Skeletal muscle cell (primary cell): ENCODE measurements at places on chromosomes 12 and 14.

DNA sequence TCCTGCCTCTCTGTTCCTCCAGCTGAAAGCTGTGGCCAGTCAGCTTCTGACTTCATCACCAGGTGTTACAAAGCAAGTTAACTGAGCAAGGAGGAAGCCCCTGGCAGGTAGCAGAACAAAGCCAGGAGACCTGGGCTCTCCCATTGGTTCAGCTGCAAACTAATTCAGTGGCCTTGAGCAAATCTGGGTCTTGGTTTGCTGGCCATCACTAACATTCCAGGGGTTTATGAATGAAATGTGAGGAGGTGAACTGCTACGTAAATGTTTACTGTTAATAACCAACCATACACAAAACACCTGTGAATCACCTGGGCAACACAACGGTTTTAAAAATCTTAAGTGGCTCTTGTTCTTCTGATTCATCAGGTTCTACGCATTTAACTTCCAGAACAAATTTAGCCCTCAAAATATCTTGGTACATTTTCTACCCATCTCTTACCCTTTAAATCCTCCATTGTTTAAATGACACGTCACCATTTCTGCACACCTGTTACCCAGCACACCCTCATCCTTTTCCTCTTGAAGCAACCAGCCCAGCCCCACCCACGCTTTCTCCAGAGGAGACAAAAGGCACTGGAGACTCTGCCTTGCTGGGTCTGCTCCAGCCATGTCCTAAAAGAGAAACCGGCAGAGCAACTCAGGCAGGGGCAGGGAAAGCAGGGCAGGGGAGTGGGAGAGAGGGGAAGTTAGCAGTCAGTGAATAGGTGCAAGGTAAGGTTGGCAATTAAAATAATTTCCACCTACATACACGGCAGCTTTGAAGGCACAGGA lies 49.3 kb upstream of the TSPAN11 start:
- no peak for DNase-seq

- no peak for DNase-seq
Observed at GRCh38 chr12:125272383-125272933, 207.2 kb downstream of the AACS start.

- DNase-seq = no peak
Observed at GRCh38 chr14:96881713-96882112, 84.5 kb downstream of the VRK1 start.

DNA sequence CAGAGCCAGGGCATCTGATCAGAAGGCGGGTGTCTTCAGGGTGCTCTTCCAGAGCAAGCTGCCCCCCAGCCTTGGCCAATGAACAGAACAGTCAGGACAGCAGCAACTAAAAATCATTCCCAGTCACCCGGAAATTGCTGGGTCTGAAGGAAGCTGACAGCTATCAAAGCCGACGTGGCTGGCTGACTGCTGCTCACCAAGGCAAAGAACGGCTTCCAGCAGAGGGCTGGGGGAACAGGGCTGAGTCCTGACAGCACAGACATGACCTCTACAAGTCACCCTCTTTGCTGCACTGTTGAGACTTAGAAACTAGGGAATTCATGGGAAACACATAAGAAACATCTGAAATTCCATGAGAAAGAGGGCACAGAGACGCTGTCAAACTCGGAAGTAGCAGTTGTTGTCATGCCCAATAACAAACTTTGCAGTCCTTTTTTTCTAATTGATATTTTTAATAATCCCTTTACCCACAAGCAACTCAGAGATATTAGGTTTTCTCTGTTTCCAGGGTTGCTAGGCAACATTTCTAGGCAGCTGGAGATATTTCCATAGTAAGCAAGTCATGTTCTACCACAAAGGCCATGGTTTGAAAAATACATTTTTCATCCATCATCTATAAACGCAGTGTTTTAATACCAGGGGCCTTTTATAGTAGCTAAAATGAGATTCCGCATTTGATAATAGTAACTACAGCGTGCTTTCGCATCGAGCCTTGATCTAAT lies 365.2 kb downstream of the SEC23A start:
- no peak for DNase-seq

GRCh38 chr12:88145567-88146505 lies 3.7 kb downstream of the TMTC3 start:
- DNase-seq = no peak

GRCh38 chr14:26598672-26599131 lies 869 bp upstream of the NOVA1 start:
- no peak for DNase-seq

GRCh38 chr12:89213139-89213538 lies 139.2 kb downstream of the DUSP6 start:
- DNase-seq = no peak

GRCh38 chr14:68784226-68784910 lies 8.5 kb downstream of the ZFP36L1 start:
- DNase-seq = no peak

DNA sequence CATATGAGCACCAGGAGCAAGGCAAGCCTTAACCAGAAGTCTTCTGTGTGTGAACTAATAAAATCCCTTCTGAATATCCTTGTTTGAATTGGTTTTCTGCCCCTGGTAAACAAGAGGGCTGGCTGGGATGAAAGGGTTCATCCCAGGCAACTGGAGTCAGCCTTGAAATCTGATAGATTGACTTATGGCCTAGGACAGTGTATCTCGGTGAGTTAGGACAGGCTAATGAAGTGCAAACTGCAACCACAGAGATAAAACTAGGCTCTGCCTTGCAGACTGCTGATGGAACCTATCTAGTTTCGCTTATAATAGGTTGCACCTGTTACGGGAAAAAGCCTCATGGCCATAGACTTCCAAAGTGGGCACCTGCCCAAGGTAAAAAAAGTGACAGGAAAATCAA lies 451.9 kb upstream of the NOVA1 start:
- no peak for DNase-seq

GRCh38 chr12:132453361-132454192 lies 36.4 kb upstream of the FBRSL1 start:
- DNase-seq = no peak

- no peak for DNase-seq
Observed at GRCh38 chr12:46660276-46660675, 165.5 kb downstream of the SLC38A4 start.

DNA sequence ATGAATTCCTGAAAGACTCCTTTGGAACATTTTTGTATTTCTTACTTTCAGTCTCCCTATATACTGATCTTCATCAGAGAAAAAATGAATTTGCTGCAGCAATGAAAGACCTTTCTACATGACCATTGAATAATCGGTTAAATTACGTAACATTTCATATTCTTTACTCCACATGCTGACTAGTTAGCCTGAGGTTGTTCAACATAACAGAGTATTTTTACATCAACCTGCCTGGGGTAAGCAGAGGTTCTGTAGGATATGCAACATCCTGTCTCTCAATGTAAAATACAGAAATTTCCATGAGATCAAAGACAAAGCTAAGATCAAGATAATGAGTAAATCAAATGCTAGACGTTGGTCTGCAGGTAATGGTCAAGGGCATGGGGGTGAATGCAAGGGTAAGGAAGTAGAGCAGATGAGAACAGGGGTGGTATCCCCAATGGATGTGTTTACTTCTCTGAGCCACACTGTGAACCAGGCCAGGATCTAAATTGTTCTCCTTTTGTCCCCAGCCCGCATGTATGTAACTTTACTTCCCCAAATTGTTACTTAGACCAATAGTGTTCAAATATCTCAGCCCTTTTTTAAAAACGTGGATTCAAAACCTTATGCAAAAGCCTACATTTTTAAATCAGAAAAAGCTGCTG lies 45.4 kb downstream of the DUSP6 start:
- no peak for DNase-seq

- DNase-seq = no peak
Observed at GRCh38 chr12:70617450-70617849, 19.8 kb downstream of the PTPRB start.

DNA sequence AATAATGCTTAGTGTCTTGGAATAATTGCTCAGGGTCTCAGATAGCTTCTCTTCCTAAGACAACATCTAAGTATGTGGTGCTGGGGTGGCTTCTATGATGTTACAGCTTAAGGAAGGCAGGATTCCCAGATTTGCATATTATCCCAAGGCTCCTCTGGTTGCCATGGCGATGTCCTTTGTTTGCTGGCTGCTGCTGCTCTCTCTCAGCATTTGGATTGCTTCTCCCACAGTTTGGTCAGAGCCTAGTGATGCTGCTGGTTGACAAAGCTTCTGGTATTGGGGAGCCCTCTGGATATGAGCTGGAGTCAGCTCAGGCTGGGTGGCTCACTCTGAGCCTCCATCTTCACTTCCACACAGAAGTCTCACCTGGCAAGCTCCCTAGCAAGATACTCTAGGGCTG lies 56.4 kb upstream of the FBXO33 start:
- DNase-seq = no peak

- DNase-seq = no peak
Observed at GRCh38 chr12:9642606-9643265, 26.8 kb upstream of the CLEC2D start.

DNA sequence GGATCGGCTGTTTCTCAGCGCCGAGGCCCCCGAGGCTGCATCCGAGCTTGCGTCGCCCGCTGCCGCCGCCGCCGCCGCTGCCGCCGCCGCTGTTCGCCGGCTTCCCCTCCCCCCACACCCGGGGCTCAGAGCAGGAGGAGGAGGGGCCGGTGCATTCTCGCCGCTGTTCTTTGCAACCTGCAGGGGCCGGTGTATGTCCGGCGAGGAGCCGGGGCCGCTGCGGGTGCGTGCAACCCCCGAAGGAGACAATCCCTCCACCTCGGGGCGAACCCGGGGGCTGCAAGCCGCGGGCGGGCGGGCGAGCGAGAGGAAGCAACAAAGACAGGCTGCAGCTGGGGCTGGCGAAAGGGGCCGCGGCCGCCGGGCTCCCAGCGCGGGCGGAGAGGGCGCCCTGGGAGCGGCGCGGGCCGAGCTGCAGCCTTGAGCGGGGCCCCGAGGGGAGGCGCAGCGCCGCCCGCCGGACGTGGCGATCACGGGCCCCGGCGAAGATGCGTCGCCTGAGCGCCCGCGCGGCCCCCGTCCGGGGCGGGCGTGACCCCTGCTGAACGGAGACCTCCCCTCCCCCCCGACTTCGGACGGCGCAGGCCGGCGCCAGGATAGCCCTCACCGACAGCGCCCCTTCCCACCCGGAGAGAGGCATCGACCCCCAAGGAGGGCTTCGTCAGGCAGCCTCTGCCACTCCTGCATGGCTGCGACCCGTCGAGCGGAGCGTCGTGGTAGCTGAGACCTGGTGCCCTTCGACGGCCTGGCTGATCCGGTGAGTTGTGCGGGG lies 702 bp downstream of the FAM222A start:
- no peak for DNase-seq

DNA sequence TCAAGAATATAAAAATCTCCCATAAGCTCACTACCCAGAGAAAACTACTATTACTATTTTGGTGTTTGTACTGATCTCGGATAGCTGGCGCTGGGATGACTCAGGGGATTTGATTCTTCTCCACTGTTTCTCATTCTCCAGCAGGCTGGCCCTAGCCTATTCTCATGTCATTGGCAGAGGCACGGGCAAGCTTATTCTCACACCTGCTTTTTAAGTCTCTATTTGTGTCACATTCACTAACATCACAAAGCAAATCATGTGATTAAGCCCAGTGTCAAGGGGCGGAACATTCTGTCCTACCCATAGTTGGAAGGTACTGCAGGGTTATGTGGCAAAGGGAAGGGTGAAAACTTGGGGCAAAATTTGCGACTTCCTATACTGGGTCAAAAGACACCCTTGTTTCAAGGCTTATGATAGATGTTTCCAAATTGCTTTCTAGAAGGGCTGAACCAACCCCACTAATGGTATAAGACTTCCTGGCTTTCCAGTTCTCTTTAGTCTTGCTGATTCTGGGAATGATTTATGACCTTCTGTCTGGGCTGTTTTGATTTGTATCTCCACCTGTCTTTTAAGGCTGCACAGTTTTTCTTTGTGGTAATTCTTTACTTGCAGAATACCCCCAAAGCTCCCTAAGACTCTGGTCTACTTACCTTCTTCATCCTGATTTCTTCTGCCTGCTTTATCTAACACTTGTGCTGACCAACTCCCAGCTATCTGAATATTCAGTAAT lies 406.4 kb downstream of the NRXN3 start:
- DNase-seq = no peak

DNA sequence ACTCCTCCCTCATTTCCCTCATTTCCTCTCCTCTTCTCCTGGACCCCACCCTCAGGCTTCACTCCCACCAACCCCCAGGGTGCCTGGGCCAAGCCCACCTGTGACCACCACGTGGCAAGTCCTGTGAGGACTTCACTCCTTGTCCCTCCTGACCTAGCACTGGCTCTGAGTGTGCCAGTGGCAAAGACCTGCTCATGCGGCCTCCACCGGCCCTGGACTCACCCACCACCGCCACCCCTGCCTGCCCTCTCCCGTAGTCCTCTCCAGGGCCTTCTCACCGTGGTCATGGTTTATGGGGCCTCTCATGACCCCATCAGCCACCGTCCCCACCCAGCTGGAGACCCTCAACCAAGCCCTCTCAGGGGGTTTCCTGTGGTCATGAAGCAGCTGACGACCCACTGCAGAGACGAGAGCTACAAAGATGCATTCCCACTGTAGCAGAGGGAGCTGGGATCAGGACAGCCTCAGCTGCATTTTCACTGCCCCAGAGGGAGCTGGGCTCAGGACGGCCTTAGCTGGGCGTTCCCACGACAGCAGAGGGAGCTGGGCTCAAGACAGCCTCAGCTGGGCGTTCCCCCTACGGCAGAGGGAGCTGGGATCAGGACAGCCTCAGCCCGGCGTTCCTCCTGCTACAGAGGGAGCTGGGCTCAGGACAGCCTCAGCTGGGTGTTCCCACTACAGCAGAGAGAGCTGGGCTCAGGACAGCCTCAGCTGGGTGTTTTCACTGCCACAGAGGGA lies 3.2 kb upstream of the C14orf180 start:
- no peak for DNase-seq

GRCh38 chr12:62900686-62901272 lies 34.2 kb downstream of the PPM1H start:
- DNase-seq = peak; percentile 25

DNA sequence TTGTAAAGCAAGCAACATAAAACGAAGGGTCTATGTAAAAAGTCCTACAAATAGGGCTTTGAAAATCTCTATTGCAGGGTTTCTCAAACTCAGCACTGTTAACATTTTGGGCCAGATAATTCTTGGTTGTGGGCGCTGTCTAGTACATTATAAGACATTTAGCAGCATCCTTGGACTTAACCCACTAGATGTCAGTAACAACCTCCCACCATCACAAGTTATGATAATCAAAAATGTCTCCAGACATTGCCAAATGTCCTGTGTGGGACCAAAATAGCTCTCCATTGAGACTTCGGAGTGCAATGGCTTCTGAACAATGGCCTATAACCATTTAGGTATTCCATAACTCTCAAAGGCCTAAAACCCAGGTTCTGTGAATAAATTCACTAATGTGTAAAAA lies 22.9 kb upstream of the DHRS7 start:
- DNase-seq = no peak

GRCh38 chr12:47350062-47350408 lies 270.3 kb upstream of the AMIGO2 start:
- no peak for DNase-seq

GRCh38 chr12:130984183-130985058 lies 30.7 kb downstream of the ADGRD1 start:
- no peak for DNase-seq

- DNase-seq = no peak
Observed at GRCh38 chr12:49880756-49881414, 22.8 kb downstream of the FAIM2 start.

- DNase-seq = no peak
Observed at GRCh38 chr14:90796329-90796728, 19.9 kb downstream of the TTC7B start.
